ENCODE measurements at places on chromosomes 7 and 10. TPM values are rescaled to one million over a fixed set of nuclear protein-coding genes. Genes with fewer than 3 reads are reported as not detected.

DNA sequence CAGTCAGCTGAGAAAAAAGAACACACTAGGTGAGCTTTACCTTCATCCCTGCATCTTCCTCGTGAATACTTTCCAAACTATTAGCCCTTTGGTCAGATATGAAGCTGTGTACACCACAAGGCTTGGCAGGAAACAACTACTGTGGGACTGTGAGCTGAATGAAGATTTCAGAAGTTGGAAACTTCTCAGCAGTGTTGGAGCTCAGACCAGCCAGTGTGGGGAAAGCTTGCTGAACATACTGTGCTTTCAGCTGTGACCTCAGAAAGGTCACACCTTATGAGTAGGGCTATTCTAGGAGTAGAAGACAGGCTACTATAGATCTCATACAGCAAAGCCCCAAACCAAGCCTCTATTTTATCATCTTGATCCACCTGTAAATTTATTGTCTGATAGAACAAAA is 123.6 kb downstream of the EXOC4 start:
- no peak overlapping the region for H3K27ac ChIP-seq
- DNase-seq: no peak
- no peaks in the 10 kb centered on the region for H3K36me3 ChIP-seq
- no peaks in the 10 kb centered on the region for H3K4me1 ChIP-seq
- no peaks in the 10 kb centered on the region for H3K27me3 ChIP-seq

DNA sequence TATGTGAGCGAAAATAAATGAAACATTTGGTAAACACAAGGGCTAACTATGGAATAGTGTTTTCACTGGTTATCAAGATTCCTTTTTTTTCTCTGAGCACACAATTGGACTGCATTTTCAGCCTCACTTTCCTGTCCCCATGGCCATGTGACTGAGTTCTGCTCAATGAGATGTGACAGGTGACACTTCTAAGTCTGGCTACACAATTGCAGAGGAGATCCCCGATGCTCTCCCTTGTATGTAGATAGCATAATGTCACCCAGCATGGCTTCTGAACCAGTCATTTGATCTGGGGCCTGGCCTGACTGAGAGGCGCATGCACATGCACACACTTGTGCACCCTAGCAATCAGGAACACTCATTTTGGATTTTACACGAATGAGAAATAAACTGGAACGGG is 581.8 kb downstream of the GRID1 start:
- H3K4me3 ChIP-seq: no peak overlapping the region
- no peaks in the 10 kb centered on the region for H3K4me1 ChIP-seq
- no peak overlapping the region for H3K27ac ChIP-seq
- H3K36me3 ChIP-seq: no peaks in the 10 kb centered on the region
- no peak for DNase-seq

DNA sequence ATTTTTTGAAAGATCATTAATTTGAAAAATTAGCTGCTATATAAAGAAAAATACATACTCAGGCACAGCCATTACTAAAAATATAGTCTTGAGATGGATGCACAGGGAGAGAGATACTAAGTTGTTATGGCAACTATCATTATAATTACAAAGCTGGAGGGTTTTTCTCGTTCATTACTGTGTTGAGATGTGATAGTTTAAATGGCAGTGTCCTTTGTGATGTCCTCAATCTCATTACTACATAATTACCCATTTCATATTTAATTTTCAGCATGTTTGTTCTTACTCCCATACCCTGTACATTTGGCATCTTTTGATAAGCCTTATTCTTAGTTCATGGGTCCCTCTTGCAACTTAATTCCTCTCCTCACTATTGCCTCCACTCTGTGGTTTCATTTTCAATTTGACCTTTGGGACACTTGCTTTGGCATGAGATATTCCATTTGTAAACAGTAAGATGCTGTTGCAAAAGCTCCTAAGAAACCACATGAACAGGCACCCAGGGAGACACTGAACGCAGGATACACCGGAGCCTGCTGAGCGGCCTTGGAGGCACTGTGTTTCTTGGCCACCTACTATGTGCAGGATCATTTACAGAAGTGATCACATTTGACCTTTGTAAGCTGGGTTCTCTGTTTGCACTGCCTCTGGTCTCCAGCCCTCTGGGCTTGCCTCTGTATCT is 4.8 kb upstream of the CPXM2 start:
- peaks cover 3% of the 10 kb centered on the region for H3K27me3 ChIP-seq
- no peak for DNase-seq
- no peaks in the 10 kb centered on the region for H3K36me3 ChIP-seq
- no peaks in the 10 kb centered on the region for H3K4me1 ChIP-seq
- H3K27ac ChIP-seq: no peak overlapping the region

GRCh38 chr10:16905320-16905719 is 88.1 kb upstream of the RSU1 start:
- peak overlapping the region; percentile 35 for H3K27ac ChIP-seq
- H3K4me1 ChIP-seq: peaks cover 28% of the 10 kb centered on the region
- H3K27me3 ChIP-seq: no peaks in the 10 kb centered on the region
- H3K36me3 ChIP-seq: no peaks in the 10 kb centered on the region

GRCh38 chr10:92493362-92493761 is 80.5 kb downstream of the IDE start:
- no peaks in the 10 kb centered on the region for H3K4me1 ChIP-seq
- no peak overlapping the region for H3K4me3 ChIP-seq
- H3K27ac ChIP-seq: no peak overlapping the region
- DNase-seq: no peak
- H3K36me3 ChIP-seq: peaks cover 19% of the 10 kb centered on the region
- H3K27me3 ChIP-seq: no peaks in the 10 kb centered on the region

DNA sequence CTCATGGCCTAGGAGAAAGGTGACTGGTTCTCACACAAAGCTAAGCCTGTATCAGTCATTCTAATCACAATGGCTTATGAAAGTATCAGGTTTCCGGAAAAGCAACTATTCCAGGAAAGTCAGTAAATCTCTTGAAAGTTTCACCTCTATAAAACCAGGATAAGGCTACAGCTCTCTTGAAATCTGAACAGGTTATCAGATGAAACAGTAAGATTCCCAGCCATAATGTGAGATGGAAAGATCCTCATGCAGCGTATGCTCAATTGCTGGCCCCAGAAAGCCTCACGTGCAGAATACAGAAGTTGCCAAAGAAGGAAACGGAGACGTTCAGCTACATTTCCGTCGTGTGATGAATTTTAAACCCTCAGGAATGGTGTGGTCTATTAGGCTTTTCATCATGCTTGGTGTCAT is 90.0 kb downstream of the PFKFB3 start:
- no peak overlapping the region for H3K4me3 ChIP-seq
- no peak for DNase-seq
- no peaks in the 10 kb centered on the region for H3K4me1 ChIP-seq
- H3K27me3 ChIP-seq: no peaks in the 10 kb centered on the region

Gene CLRN3
- not detected for polyA plus RNA-seq

Gene NANOS1
- 0.15 TPM for polyA plus RNA-seq

Gene HOXA3
- 1.2 TPM for polyA plus RNA-seq

Gene TMEM196
- polyA plus RNA-seq: not detected
